HepG2 (cell line): ENCODE measurements at places on chromosomes 11 and 22.

DNA sequence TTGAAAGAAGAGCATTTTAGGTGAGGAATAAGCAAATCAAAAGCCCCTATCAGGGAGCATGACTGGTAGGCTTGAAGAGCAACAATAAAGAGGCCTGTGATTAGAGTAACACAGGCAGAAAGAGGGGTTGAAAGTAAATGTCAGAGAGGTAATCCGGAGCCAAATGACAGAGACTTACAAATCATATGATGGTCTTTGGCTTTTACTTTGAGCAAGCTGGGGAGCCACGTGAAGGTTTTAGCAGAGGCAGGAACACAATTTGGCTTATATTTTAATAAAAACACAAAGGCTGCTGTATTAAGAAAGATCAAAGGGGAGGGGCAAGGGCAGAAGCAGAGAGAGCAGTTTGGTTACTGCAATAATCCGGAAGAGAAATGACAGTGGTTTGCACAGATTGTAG is 12.8 kb upstream of the NARS2 start:
- H3K4me1 ChIP-seq = peaks cover 5% of the 10 kb centered on the region; the same call in 1 of the 2 replicates
- H3K4me3 ChIP-seq = no peak overlapping the region
- H3K27me3 ChIP-seq = no peaks in the 10 kb centered on the region
- no peaks in the 10 kb centered on the region for H3K36me3 ChIP-seq
- no peak overlapping the region for H3K27ac ChIP-seq

DNA sequence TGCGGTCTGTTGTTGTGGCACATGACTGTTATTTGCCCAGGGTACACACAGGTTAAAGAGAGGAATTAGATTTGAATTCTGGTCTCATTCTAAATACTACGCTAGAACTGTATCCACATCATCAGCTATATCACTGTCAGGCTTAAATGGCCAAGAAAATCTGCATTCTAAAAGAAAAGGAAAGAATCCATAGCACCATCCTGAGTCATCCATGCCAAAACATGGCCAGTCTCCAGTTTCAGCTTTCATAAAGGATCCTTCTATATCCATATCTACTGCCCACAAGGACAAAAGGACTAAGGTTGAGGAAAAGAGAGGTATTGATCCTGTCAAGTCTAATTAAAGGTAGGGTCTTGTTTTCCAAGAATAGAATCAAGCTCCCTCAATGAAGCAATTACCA is 73.6 kb upstream of the GDPD4 start:
- no peaks in the 10 kb centered on the region for H3K27me3 ChIP-seq
- H3K4me1 ChIP-seq = no peaks in the 10 kb centered on the region
- H3K4me3 ChIP-seq = no peak overlapping the region
- H3K27ac ChIP-seq = no peak overlapping the region

DNA sequence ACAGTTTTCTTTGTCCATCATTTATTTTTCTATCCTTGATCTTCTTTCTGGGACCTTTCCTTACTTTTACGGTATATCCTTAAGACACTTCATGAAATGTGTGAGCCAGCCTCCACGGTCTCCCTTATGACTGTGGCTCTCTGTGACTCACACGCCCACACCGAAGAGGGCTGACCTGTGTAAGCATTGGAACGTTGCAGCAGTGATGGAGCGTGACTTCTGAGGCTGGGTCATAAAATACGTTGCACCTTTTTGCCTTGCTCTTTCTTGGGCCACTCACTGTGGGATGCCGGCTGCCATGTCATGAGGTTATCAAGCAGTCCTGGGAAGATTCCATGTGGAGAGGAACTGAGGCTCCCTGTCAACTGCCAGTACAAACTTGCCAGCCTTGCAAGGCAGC is 96.3 kb upstream of the RAB1B start:
- H3K4me3 ChIP-seq = no peak overlapping the region
- no peaks in the 10 kb centered on the region for H3K27me3 ChIP-seq
- no peak overlapping the region for H3K27ac ChIP-seq
- DNase-seq = no peak

GRCh38 chr11:31809857-31810778 is 1.0 kb downstream of the PAX6 start:
- H3K4me1 ChIP-seq = peaks cover 51% of the 10 kb centered on the region
- H3K27ac ChIP-seq = no peak overlapping the region

DNA sequence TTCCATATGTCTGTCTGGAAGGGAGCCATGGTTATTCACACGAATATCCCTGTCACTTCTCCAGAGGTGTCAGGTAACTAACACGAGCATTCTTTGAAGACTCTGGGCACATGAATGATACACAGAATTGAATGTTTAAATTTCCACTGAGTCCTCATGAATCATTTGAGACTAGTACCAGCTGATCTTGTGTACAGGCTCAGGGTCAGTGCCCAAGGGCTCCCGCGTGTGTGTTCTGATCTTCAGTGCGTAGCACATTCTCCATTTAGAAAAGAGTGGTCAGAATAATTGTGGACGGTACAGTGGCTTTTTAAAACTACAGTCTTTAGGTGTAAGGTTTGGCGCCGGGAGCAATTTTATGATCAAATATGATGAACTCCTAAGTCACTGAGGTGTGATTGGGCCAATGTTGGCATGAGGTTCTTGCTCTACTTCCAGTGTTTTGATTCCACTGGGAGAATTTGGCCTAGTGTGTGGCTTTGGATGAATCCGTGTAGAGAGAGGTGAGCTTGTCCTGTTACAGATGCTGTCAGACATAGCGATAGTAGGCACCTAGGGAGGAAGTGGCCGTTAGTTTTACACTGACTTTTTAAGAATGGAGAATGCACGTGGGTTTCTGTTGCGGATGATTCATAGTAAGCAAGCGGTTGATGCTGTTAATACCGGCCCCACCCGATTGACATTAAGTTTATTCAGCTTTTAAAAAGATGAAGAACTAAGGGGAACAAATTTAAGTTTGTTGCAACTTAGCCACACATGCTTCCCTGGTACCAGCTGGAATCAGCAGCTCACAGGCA is 22.2 kb downstream of the NUP50 start:
- DNase-seq = no peak
- H3K4me1 ChIP-seq = peaks cover 13% of the 10 kb centered on the region
- no peak overlapping the region for H3K4me3 ChIP-seq
- peaks cover 42% of the 10 kb centered on the region for H3K36me3 ChIP-seq
- H3K27ac ChIP-seq = no peak overlapping the region

DNA sequence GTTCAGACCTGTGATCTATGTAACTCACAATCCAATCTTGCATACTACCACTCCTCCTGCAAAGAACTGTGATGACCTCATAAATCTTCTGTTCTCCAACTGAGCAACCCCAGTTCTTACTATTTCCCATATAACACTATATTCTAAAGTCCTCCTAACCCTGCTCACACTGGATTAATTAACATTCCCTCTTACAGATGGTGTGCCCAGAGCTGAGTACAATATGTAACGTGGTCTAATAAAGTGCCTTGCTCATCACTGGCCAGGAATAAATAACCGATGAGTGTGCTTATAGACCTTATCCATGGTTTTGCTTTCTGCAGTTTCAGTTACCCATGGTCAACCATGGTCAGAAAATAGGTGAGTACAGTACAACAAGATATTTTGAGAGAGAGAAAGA is 28.6 kb downstream of the PRCP start:
- H3K27ac ChIP-seq = no peak overlapping the region
- no peaks in the 10 kb centered on the region for H3K36me3 ChIP-seq
- no peak overlapping the region for H3K4me3 ChIP-seq
- H3K27me3 ChIP-seq = no peaks in the 10 kb centered on the region

- H3K27me3 ChIP-seq = no peaks in the 10 kb centered on the region
- no peaks in the 10 kb centered on the region for H3K4me1 ChIP-seq
- no peak overlapping the region for H3K27ac ChIP-seq
- DNase-seq = no peak
- no peaks in the 10 kb centered on the region for H3K36me3 ChIP-seq
- H3K4me3 ChIP-seq = no peak overlapping the region
These were observed 627.3 kb upstream of the KIRREL3 start for GRCh38 chr11:127627629-127628457.

- no peak overlapping the region for H3K4me3 ChIP-seq
- H3K27me3 ChIP-seq = peaks cover 60% of the 10 kb centered on the region; the same call in 2 of the 3 replicates
- H3K36me3 ChIP-seq = no peaks in the 10 kb centered on the region
- DNase-seq = no peak
- peaks cover 27% of the 10 kb centered on the region for H3K4me1 ChIP-seq
These were observed 19.3 kb downstream of the CREB3L1 start for GRCh38 chr11:46296528-46297448.

DNA sequence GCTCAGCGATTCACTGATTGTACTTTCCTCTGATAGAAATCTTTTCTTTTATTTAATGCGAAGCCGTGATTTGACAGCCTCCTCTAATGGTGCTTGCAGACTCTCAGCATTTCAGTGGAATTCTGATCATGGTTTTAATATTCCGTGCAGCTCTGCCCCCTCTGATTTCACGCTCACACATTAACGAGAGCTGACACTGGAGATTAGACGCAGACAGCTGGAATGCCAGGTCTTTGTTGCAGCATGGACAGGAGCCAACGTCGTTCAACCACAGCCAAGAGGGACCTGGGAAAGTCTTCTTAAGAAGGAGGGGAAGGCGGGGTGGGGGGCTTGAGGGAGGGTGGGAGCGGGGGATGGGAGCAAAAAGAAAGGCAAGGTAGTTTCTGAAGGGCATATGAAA is 186.4 kb downstream of the BLID start:
- H3K36me3 ChIP-seq = no peaks in the 10 kb centered on the region
- no peaks in the 10 kb centered on the region for H3K27me3 ChIP-seq
- DNase-seq = peak; percentile 35

GRCh38 chr22:39471381-39472141 is 14.7 kb downstream of the MGAT3 start:
- H3K36me3 ChIP-seq = no peaks in the 10 kb centered on the region
- peak overlapping the region; percentile 70 for H3K4me3 ChIP-seq
- peaks cover 1% of the 10 kb centered on the region for H3K27me3 ChIP-seq

GRCh38 chr22:30185549-30185948 is 61.0 kb downstream of the LIF start:
- no peaks in the 10 kb centered on the region for H3K36me3 ChIP-seq
- H3K27me3 ChIP-seq = no peaks in the 10 kb centered on the region
- no peak overlapping the region for H3K27ac ChIP-seq
- H3K4me3 ChIP-seq = no peak overlapping the region

DNA sequence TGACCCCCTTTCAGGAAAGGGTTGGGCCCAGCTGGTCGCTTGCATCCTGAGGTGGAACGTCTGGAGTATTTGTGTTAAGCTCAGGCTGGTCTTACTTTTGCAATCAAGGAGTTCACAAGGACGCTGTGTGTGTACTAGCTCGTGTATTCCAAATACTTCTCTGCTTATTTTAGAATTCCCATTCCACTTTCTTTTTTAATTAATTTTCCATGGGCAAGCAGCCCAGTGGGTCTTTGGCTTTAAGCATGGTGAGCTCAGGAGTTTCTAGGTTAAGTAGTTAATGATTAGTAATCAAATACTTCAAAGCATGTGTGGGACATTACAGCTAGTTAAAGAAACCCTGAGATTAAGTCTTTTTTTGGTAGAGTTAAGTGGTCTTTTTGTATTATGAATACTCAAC is 68.6 kb downstream of the CSNK2A3 start:
- H3K27me3 ChIP-seq = 0 out of 3 replicates have a peak, but pooled peaks cover 11% of the 10 kb centered on the region
- no peak overlapping the region for H3K4me3 ChIP-seq
- H3K4me1 ChIP-seq = peaks cover 11% of the 10 kb centered on the region
- H3K27ac ChIP-seq = no peak overlapping the region
- no peaks in the 10 kb centered on the region for H3K36me3 ChIP-seq
- DNase-seq = no peak

DNA sequence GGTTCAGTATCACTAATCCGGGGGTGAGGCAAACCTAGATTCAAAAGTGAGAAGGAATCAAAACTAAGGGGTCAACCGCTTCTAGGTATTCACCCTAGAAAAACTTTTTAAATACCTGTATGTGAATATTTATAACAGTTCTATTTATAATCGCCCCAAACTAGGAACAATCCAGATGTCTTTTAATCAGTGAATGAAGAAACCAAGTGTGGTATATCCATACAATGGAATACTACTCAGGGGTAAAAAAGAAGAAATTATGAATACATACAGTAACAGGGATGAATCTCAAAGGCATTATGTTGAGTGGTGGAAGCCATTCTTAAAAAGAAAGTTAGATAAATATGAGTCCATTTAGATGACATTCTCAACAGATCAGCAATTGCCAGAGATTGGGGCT is 178.0 kb upstream of the BLID start:
- H3K36me3 ChIP-seq = no peaks in the 10 kb centered on the region
- H3K27ac ChIP-seq = no peak overlapping the region
- H3K27me3 ChIP-seq = no peaks in the 10 kb centered on the region
- DNase-seq = no peak

DNA sequence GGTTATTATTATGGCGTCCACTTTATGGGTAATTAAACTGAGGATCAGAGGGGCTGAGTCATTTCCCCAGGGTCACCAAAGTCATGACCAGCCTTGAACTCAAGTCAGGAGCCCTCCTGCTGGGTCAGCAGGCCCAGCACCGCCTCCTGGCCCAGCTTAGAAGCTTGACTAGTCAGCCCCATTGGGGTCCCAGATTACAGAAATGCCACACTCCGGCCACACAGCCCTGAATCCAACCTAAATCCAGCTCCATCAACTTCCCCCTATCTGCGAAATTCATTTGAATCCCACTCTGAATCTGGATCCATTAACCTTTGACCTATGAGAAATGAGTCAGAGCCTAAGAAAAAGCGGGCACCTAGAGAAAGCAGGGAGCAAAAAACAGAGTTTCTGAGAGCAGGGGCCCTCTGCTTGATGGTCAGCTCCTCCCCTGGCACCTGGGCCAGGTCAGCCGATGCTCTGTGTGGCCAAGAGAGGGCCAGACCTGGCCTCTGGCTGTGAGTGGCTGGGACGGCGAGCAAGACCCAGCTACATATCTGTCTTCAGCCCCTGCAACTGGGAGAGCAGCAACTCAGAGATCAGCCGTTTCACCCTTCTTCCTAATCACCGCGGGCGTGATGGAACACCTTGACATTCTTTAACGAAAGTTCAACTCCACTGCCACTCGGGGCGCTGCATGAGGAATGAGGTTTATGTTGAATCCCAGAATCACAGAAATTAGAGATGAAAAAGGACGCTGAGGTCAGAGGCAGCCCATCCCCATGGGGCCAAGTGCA is 196.1 kb downstream of the TRIM29 start:
- no peaks in the 10 kb centered on the region for H3K36me3 ChIP-seq

- H3K4me1 ChIP-seq = peaks cover 23% of the 10 kb centered on the region
- no peaks in the 10 kb centered on the region for H3K36me3 ChIP-seq
- no peak for DNase-seq
- no peak overlapping the region for H3K27ac ChIP-seq
- no peak overlapping the region for H3K4me3 ChIP-seq
These were observed 16.4 kb downstream of the PRR33 start for GRCh38 chr11:1875093-1875850.

GRCh38 chr22:45756558-45756957 is 84.9 kb downstream of the ATXN10 start:
- no peaks in the 10 kb centered on the region for H3K27me3 ChIP-seq
- no peaks in the 10 kb centered on the region for H3K4me1 ChIP-seq
- H3K4me3 ChIP-seq = no peak overlapping the region
